ENCODE measurements at places on chromosomes 1 and 21.

- no peak for DNase-seq
These were observed 1.4 kb downstream of the RNF207 start for GRCh38 chr1:6207075-6207885.

DNA sequence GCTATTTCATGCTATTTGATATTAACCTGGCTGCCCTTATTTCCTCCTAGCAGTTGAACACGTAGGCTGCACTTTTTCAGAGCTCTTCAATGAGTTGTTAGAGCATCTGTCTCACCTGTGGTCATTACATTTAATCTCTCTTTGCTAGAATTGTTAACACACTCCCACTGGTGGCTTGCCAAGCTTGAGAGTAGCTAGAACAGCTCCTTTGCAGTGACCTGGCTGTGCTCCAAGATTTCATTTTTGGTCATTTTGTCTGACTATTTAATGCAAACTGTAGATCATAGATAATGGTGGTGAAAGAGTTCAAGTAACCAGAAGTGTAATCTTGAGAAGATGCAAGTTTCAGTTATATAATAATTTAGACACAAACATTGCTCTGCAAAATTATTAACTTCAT, 105.6 kb downstream of the LRRC7 start:
- DNase-seq: no peak

DNA sequence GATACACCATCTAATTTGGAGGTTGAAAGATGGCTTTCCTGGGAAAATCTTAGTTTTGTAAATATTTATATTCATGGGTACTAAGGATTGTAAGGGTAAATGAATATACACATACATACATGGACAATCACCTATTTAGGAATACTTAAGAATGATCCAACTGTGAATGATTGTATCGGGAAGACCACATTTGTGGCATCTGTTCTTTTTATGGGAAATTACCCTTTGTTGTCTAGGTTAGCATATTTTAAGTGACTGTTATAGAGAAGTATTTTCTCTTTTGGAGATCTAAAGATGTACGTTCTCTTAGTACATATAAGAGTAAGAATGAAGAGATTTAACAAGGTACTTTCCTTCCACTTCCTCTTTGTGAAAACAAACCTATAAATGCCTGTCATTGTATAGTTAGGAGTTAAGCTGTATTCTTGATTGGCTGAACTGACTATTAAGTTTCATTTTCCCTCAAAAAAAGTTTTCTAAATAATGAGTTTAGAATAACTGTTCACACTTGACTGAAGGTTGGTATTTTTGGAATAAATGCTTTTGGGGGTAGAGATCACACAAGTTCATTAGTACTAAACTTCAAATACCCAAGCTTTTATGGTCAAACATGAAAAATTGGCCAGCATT, 26.7 kb downstream of the SNX7 start:
- DNase-seq: no peak

DNA sequence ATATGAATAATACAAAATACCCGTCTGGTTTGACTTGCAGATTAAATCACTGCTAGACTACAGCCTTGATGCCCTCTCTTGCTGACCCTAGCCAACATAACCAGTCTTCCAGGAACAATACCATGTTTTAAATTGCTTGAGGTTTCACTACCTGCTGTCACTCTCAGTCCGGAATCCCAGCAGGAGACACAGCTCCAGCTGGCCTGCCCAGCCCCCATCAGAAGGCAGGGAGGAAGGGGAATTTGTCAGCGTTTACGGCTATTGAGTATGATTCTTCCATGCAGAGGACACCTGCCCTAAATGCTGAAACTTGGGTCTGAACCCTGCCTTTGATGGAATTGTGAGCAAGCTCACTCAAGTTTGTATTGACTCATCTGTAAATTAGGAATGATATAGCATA, 33.0 kb downstream of the ZNF496 start:
- no peak for DNase-seq

- DNase-seq: no peak
These were observed 784 bp upstream of the KCND3 start for GRCh38 chr1:111990026-111990877.

DNA sequence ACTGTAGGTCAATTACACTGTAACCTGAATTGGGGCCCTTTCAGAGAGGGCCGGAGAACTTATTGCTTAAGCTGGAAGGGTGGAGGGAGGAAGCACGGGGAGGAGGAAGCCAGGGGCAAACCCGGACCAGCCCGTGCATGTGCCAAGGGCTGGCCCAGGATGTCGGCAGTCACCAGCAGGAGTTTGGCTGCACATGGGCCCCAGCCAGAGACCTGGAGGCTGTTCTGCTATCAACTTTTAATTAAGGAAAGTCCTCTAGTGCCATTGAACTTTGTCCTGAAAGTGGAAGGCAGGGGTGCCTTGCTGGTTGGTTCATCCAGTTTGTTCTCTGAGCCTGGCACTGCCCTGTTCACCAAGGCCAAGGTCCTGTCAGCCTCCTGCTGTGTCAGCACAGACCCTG, 200.8 kb upstream of the VAMP3 start:
- no peak for DNase-seq

GRCh38 chr1:92790081-92790480, 5.2 kb upstream of the EVI5 start:
- DNase-seq: no peak

DNA sequence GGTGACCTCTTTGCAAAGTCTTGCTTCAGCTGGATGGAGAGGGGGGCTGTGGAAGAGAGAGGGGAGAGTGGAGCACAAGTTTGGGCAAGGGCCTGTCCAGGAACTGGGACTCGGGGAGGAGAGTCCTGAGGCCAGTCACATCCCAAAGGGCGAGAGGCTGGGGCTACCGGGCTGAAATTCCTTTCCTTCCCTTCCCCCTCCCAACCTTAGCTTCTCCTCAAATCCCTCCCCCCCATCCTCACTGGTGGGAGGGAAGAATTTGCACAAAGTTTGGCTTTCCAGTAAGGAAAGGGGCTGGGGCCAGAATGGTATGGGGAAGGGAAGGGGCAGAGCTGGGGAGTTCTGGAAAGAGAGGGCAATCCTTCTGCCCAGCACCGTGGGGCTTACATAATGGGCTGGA, 854 bp downstream of the CNTN2 start:
- DNase-seq: no peak

GRCh38 chr1:227355542-227356245, 37.4 kb upstream of the CDC42BPA start:
- DNase-seq: no peak

DNA sequence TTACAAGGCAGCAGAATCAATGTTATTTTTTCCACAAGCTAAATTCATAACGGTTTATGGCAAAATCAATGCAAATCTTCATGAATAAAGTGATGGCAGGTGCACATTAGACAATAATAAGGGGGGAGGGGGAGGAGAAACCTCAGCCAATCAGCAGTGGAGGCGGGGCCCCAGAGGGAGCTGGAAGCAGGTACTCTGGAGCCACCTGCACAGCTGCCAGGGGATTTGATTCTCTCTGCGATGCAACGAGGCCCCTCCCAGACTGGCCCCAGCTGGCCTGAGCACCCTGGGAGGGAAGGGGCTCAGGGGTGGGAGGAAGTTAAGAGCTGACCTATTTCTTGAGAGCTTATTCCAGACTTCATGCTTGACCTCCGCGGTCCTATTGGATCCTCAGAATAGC, 127.8 kb upstream of the IGSF21 start:
- DNase-seq: no peak

GRCh38 chr1:247415423-247416361, at the start of gene NLRP3:
Gene NLRP3, plus strand, starts transcription at chr1:247416173. Its CDS starts 2,628 bp downstream, at chr1:247418801.
- no peak for DNase-seq

DNA sequence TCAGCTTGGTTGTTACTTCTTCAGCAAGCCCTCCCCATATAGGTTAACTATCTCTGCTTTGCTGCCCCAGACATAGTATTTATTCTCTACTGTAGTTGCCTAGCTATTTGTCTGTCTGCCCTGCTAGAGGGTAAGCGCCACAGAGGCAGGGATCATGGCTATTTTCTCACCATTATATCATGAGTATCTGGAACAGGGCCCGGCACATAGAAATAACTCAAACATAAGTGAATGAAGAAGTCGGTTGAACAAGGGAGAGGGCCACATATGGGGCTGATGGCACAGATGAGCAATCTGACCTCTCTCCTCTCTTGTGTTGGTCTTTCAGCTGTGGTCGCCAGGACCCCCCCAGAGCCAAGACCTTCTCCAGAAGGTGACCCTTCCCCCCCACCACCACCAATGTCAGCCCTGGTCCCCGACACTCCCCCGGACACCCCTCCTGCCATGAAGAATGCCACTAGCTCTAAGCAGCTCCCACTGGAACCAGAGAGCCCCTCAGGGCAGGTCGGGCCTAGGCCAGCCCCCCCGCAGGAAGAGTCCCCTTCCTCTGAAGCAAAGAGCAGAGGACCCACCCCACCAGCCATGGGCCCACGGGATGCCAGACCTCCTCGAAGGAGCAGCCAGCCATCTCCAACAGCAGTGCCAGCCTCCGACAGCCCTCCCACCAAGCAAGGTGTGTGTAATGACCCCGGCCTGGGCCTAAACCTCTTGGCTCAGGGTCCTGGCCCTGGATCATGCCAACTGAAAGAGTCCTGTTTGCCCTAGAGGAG, 14.9 kb downstream of the MAP7D1 start:
- DNase-seq: no peak

DNA sequence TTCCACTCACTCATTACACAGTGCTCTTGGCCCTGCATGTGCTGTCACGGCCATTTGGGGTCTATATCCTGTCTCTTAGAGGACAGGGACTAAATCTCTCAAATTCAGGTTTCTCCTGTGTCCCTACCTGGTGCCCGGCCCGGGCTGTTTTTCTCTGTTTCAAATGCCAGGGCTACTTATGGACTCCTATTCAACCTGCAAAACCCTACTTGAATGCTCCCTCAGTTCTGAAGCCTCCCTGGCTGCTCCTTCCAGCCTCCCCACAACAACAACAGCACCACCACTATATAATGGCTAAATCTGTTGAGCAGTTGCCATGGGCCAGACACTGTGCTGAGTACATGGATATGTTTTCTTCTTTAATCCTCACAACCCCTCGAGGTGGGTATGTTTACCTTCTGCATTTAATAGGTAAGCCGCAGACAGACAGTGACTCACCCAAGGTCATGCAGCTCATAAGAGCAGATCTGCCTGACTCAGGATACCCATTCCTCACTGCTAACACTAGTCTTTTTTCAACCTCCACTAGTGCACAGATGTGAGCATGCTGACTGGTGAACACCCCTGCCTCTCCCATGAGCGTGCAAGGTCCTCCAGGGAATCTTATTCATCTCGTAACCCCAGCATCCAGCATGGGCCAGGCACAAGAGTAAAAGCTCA, 29.9 kb downstream of the DHRS3 start:
- DNase-seq: no peak

DNA sequence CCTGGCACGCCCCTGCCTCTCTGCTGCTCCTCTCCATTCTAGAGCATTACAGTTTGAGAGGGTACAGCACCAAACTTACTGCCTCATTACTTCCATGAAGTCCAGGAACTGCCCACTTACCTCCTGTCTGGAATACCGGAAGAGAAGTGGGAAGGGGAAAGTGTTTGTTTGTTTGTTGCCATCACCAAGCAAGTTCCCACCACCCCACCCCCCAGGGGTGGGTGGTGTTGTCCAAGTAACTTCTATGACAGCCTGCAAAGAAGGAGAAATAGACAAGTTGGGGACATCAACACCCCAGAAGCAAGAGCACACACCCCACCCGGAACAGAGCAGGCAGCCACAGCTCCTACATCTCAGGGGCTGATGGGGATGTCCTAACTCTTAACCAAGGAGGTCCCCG, 18.0 kb downstream of the OPTC start:
- no peak for DNase-seq

DNA sequence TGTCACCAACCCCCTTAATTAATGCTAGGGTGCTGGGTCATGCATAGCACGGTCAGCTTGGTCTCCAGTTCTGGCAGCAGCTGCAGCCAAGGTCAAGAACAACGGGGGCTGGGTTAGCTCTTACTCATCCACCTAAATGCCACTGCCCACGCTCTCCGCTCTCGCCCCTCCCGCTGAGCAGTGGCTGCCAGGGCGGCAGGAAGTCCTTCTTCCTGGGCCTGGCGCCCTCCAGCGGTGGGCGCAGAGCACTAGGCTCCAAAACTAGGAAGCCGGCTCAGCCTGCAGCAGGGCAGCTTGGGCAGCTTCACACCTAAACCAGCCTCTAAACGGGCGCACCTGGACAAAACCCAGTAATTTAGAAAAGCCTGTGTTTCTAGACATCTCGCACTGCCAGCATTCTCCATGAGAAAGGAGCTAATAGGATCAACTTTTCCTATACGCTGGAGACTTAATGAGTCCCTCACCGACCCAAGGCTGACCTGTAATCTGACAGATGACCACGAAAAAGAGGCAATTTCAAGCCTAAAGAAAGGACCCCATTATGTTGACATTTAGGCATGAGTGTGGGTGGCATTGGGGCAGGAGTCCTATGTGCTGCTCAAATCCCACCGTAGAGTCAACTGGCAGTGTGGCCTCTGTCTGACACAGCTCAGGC, 78.4 kb upstream of the LRRN2 start:
- DNase-seq: peak; percentile 47

- DNase-seq: no peak
These were observed 34.6 kb downstream of the DNTTIP2 start for GRCh38 chr1:93844262-93845045.

DNA sequence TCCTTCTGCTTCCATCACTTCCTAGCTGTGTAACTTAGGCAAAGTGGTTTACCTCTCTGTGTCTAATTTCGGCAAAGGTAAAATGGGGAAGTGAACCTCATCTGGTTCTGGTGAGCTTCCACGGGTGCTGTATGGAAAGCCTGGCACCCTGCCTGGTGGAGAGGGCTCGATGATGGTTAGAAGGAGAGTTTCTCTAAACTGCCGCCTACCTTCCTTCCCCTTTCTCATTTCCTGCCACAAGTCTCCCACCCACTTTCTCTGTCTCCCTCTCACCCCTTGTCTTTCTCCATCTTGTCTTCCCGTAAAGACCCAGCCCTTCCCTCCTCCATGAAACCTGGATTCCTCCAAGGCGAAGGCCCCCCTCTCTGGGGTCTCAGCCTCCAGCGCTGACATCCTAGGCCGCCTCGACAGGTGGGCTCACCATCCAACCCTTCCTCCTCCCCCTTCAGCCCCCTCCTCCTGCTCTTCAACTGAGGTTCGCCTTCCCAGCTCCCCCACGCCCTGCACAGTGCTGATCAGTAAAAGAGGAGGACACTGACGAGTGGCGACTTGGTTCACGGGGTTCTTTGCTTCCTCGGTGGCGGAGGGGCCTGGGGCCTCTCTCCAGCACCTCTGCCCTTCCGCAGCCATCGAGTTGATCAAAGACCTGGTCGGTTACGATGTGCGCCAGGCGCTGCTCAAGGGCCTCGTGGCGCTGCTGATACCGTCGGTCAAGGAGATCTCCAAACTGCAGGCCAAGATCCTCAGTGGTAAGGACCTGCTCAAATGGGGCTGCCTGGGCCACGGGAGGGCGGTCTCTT, 7.3 kb downstream of the RNU5D-1 start:
- DNase-seq: no peak

DNA sequence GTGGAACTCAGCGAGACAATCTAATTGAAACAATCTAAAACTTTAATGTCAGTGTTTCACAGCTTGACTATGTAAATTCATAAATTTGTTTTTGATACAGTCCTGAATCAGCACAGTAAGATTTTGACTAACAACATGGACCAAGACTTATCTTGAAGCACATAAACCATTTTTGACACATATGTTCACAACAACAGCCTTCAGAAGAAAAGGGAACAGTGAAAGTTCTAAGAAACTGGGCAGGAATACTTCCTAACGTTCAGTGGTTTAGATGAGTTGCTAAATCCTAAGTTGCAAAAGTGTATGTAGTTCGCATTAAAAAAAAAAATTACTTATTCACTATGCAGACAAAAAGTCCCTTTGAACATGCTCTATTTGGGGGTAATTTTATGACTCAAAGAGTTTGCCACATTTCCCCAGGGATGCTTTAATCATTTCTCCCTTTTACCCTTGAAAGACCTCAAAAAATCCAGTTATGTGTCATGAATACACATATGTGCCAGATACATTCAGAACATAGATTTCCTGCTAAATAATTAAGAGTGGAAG, 120.2 kb downstream of the MRPL39 start:
- no peak for DNase-seq

GRCh38 chr21:43345046-43345745, 81.7 kb downstream of the SIK1 start:
- DNase-seq: no peak

Measured in activated CD8-positive, alpha-beta memory T cell treated with anti-CD3 and anti-CD28 coated beads for 1 hour (primary cell).